HFFc6 (cell line): ENCODE measurements at places on chromosomes 6 and 20. TPM values are rescaled to one million over a fixed set of nuclear protein-coding genes. Genes with fewer than 3 reads are reported as not detected.

Gene IL20RA
- total RNA-seq, result not detected in 3 replicates

Gene MYLK4
- 0.13 to 0.27 TPM (median 0.14 TPM) in 3 replicates for total RNA-seq

Gene TFAP2A
- total RNA-seq, result 74.5 to 89.0 TPM (median 78.1 TPM) in 3 replicates

Gene TNF
- total RNA-seq, result 0.12 to 0.21 TPM in 2 of 3 replicates, not detected in the other

Gene HDGFL1
- total RNA-seq, result not detected in 3 replicates

Gene TGM3
- total RNA-seq, result 0.09 to 0.12 TPM in 2 of 3 replicates, not detected in the other

GRCh38 chr20:8535403-8536261 is 403.6 kb downstream of the PLCB1 start:
- peaks cover 26% of the 10 kb centered on the region for H3K4me1 ChIP-seq
- no peaks in the 10 kb centered on the region for H3K36me3 ChIP-seq
- DNase-seq, result no peak
- H3K27ac ChIP-seq, result no peak overlapping the region
- H3K27me3 ChIP-seq, result no peaks in the 10 kb centered on the region

GRCh38 chr6:24228681-24229255 is 102.8 kb downstream of the NRSN1 start:
- H3K36me3 ChIP-seq, result no peaks in the 10 kb centered on the region; the same call in 1 of the 2 replicates
- no peaks in the 10 kb centered on the region for H3K27me3 ChIP-seq
- no peaks in the 10 kb centered on the region for H3K4me1 ChIP-seq

DNA sequence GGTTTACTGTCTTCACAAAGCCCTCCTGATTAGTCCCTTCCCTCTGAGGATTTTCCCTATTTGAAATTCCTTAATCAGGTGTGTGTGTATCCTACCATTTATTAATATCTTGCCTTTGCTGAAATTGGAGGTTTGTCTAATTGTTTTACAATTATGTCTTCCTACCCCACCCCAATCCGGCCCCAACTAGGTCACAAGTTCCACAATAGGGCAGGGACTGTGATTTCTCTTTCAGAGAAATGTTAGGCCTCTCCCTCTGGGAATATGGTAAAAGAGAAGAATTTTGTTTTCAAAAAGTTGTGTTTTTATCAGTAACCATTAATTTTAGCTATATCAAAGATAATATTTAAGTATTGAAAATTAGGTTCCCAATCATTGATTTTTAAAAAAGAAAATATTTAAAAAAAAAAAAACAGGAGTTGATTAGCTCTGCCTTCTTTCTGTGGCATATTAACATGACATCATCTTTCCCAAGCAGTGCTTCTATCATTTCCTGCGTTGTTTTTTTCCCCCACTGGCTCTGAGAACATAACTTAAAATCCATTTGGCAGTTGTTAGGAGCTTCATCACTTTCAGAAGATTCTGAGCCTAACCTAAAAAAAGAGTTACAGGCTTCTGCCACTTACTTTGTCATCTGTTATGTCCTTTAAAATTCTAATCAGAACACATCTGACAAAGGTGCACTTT is 36.1 kb downstream of the BLOC1S5 start:
- DNase-seq, result no peak
- no peaks in the 10 kb centered on the region for H3K27me3 ChIP-seq
- H3K27ac ChIP-seq, result peak overlapping the region; percentile 9; the same call in 1 of the 2 replicates

- peaks cover 13% of the 10 kb centered on the region for H3K4me1 ChIP-seq
- no peak overlapping the region for H3K4me3 ChIP-seq
- peak; percentile 25 for DNase-seq
- no peak overlapping the region for H3K27ac ChIP-seq
- no peaks in the 10 kb centered on the region for H3K36me3 ChIP-seq
Measured at GRCh38 chr20:45311589-45312211, 3.6 kb upstream of the MATN4 start.

GRCh38 chr20:62977613-62978560 is 25.4 kb downstream of the SLC17A9 start:
- peaks cover 56% of the 10 kb centered on the region for H3K27me3 ChIP-seq
- H3K27ac ChIP-seq, result no peak overlapping the region
- no peak overlapping the region for H3K4me3 ChIP-seq
- H3K4me1 ChIP-seq, result no peaks in the 10 kb centered on the region
- no peak for DNase-seq

DNA sequence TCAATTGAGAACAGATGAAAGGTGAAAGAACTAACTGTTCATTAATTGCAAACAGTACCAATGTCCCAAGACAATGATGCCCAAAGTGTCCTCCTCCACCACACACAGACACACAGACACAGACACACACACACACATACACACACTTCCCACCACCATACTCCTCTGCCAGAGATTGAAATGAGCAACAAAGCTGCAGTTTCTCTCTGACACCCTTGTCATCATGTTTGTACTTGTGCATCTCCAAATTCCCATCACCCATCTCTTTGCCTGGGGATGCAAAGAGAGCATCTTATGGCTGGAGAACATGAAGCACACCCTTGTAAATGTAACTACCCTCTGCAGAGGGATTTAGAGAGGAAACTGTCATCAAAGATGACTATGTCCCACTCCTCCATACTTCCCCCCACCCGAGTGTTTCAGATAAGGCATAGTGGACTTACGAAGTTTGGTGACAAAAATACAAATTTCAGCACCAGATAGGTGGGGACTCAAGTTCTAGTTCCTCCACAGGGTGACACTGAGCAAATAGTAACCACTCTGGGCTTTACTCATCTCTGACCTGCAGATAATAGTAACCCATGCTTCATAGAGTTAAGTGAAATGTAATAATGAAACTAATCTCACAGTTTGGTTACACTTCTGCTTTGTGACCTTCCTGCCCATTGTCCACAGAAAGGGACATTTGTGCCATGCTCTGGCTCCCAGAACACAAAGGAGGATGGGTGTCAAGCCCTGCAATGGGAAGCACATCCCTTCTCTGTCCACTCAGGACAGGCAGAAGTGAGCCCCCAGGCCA is 8.7 kb downstream of the MAFB start:
- H3K27ac ChIP-seq, result no peak overlapping the region
- no peak for DNase-seq
- no peaks in the 10 kb centered on the region for H3K4me1 ChIP-seq
- H3K4me3 ChIP-seq, result no peak overlapping the region
- no peaks in the 10 kb centered on the region for H3K36me3 ChIP-seq

GRCh38 chr6:39999006-39999867 is 65.0 kb upstream of the MOCS1 start:
- DNase-seq, result no peak
- no peaks in the 10 kb centered on the region for H3K27me3 ChIP-seq
- peaks cover 8% of the 10 kb centered on the region for H3K36me3 ChIP-seq

DNA sequence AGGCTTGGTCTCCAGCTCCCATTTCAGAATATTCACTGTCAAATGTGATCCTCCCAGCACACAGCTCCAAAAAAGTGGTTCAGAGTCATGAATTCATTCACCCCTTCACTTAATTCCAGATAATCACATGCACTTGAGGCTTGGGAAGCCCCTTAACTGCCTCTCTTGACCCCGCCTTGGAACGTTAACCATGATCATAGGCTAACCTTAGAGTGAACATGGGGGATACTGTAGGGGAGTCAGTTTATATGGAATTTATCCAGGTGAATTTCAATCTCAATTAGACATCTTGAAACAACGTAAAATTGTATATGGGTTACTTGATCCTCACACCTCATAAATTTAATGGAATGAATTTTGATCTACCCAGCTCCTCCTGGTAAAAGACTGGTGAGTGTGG is 346.8 kb upstream of the ARID1B start:
- peaks cover 10% of the 10 kb centered on the region; the same call in 1 of the 2 replicates for H3K4me1 ChIP-seq
- no peak for DNase-seq
- H3K27me3 ChIP-seq, result no peaks in the 10 kb centered on the region
- no peak overlapping the region for H3K27ac ChIP-seq
